ENCODE measurements at places on chromosomes 2 and 18.

GRCh38 chr2:174259981-174260380 lies 11.6 kb upstream of the OLA1 start:
- peak; percentile 81 for DNase-seq

- DNase-seq, result no peak
These were observed 52.7 kb upstream of the SCYGR2 start for GRCh38 chr2:227545990-227546389.

GRCh38 chr2:149715005-149715592 lies 127.5 kb upstream of the MMADHC start:
- peak; percentile 33 for DNase-seq

- peak; percentile 77 for DNase-seq
These were observed 111.8 kb downstream of the STPG4 start for GRCh38 chr2:47043142-47043890.
